Activated CD8-positive, alpha-beta memory T cell treated with anti-CD3 and anti-CD28 coated beads for 1 hour (primary cell): ENCODE measurements at places on chromosomes 2 and 18.

- DNase-seq: no peak
Observed at GRCh38 chr2:200360364-200360763, 53.9 kb downstream of the SPATS2L start.

DNA sequence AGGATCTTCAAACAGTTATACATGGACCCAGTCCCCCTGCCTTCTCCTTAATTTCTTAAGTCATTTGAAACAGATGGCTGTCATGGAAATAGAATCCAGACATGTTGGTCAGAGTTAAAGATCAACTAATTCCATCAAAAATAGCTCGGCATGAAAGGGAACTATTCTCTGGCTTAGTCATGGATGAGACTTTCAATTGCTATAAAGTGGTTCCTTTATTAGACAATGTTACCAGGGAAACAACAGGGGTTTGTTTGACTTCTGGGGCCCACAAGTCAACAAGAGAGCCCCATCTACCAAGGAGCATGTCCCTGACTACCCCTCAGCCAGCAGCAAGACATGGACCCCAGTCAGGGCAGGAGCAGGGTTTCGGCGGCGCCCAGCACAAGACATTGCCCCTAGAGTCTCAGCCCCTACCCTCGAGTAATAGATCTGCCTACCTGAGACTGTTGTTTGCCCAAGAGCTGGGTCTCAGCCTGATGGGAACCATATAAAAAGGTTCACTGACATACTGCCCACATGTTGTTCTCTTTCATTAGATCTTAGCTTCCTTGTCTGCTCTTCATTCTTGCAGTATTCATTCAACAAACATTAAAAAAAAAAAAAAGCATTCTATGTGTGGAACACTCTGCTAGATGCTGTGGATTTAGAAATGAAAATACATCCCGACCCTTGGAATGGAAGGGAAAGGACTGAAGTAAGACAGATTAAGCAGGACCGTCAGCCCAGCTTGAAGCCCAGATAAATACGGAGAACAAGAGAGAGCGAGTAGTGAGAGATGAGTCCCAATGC is 4.6 kb downstream of the TTR start:
- DNase-seq: no peak

GRCh38 chr2:150413366-150413765 is 74.1 kb downstream of the RND3 start:
- no peak for DNase-seq

DNA sequence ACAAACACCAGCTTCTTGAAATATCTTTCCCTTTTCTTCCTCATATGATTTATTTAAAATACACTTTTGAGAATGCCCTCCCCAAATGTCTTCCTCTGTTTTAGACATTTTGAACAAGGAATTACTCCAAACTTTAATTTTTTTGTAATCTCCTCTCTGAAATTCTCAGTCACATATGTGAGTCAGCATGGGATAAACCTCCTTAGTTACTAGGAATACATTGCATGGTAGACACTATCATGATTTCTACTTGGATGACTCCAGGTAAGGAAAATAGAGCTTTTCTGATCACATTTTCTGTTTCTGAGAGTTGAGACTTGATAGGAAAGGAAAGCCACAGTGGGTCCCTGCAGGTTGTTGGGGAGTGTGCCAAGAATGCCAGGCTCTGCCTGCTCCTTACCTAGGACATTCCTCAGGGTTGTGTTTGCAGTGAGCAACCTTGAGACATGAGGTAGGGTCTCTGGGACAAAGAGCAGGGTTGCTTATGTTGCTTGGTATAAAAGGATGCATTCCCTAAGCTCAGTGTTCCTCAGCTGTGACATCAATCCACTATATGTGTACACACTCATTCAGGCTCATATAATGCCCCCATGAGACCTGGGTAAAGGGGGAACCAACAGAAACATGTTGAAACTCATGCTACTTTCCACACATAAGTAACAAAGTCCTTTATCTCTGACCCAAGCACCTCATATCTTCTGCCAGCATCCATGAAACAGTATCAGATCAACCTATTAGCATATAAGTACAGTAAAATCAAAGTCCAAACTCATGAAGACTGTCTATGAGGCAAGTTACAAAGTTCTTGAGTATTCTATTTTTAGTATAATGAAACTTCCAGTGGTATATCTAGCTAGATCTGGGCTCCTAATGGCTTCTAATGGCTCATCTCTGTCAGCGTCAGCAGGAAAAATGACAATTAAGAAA is 112.8 kb upstream of the SCN1A start:
- DNase-seq: no peak

- DNase-seq: no peak
Observed at GRCh38 chr2:3754795-3755194, 51.4 kb downstream of the DCDC2C start.
